ENCODE measurements at places on chromosomes 13 and 19. TPM values are rescaled to one million over a fixed set of nuclear protein-coding genes. Genes with fewer than 3 reads are reported as not detected.

GRCh38 chr19:41401483-41401882 is 3.9 kb downstream of the BCKDHA start:
- DNase-seq, result no peak

DNA sequence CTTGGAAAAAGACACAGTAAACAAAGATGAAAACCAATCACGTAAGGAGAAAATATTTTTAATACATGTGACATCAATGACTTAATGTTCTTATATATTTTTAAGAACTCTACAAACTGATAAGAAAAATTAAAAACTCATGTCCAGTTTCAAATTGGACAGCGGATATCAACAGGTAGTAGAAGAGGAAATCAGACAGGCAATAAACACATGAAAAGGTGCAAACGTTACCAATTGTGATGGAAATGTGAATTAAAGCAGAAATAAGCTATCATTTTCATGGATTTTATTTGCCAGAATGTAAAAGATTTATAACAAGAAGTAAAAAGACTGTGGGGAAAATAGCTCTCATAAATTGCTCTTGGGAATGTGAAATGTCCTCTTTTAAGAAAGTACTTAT is 382.3 kb downstream of the DLEU7 start:
- DNase-seq, result no peak

TMEM272 gene
- total RNA-seq, result 0.90 TPM

TJP3 gene
- total RNA-seq, result 2.3 TPM

DNA sequence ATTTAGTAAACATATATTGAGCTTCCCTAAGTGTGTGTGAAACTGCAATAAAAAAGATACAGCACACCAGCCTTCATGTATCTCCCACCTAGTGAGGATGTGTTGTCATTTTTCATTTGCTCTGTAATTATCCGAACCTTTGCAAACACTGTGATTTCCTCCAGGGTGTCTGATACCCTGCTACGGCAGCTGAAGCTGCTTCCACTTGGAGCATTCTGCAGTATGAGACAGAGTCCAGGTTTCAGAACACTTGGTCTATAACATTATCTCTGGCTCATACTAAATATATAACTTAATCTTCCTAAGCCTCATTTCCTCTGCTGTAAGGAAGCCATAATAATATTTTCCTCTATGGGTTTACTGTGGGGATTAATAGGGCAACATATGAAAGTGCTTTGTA is 1338.1 kb upstream of the SLC10A2 start:
- no peak for DNase-seq

Data from OCI-LY7 (cell line).